ENCODE measurements at places on chromosomes 3 and 15. TPM values are rescaled to one million over a fixed set of nuclear protein-coding genes. Genes with fewer than 3 reads are reported as not detected.

Gene PTPRG
- polyA plus RNA-seq, result 23.3 TPM

Gene ZSCAN2
- 22.8 TPM for polyA plus RNA-seq

DNA sequence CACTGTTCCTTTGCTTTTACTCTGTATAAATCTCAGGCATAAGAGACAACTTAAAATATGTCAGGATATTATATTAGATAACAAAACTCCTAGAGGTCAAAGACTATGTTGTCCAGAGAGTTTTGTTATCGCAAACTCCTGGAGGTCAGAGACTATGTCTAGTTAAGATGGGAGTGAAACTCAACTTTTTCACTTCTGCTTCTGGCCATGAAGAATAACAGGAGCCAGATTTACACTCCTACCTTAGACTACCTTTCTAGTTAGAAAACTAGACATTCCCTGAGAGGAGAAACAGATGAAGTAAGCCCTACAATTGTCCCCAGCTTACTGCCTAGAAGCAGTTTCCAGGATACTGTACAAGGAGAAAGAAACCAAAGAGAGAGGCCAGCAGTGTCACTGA, 255.4 kb upstream of the UBE2E1 start:
- DNase-seq, result no peak

GRCh38 chr15:55990516-55990915, 2.9 kb downstream of the NEDD4 start:
- no peak for DNase-seq

DNA sequence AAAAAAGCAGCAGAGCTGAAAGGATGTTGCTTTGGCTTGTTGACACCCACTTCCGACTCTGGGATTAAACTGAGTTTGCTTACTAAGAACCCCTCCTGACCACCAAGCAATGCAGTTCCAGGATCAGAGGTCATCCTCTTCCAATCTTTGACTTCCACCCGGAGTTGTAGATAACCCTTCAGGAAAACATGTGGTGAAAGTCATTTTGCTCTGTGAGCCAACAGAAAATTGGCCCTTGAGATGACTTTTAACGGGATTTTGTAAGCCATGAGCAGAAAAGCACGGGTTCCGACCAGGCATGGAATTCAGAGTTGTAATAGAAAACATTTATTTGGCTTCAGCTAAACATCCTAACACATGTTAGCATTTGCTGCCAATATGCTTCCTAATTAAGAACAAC, 171.6 kb upstream of the NR2F2 start:
- no peak for DNase-seq
